Coronary artery (tissue), 2 donors: ENCODE measurements at places on chromosomes 12 and 14.

DNA sequence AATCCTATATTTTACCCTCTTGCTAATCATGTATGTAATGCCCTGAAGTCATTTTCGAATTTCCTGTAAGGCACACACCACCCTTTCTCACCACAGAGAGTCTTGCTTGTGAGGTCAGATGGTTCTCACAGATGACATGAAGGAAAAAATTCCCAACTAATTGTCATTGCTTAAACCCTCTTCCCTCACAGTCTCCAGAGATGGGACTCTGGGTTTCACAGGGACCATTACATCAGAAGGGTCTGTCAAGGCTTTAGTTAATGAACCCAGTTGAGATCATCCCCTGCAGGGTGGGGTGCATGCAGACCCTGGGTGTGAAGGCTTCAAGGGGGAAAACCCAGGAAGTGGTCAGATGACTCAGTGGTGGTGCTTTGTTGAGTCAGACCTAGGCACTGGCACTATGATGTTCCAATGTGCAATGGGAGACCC, 229.6 kb downstream of the BCAT1 start:
- DNase-seq: no peak

DNA sequence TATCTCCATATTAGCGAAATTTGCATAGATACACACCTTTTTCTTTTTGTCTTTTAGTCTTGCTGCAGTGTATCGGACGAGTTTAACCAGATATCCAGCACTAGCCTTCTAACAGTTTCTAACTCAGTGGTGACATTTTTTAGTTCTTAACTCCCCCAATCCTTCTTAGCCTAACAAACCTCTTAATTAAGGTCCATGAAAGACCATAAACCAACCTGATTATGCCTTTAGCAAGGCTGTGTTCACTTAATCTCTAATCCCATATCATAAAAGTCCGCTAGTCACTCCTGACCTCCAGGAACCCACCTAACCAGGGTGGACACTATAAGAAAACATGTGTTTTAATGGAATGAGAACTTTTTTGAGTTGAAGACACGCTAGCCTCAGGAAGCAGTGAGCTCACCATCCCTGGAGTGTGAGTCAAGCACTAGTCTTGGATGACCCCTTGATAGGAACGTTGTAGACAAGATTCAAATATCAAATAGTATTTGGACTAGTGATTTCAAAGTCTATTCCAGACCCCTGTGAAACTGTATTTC, 9.5 kb downstream of the CDKN1B start:
- DNase-seq: no peak

DNA sequence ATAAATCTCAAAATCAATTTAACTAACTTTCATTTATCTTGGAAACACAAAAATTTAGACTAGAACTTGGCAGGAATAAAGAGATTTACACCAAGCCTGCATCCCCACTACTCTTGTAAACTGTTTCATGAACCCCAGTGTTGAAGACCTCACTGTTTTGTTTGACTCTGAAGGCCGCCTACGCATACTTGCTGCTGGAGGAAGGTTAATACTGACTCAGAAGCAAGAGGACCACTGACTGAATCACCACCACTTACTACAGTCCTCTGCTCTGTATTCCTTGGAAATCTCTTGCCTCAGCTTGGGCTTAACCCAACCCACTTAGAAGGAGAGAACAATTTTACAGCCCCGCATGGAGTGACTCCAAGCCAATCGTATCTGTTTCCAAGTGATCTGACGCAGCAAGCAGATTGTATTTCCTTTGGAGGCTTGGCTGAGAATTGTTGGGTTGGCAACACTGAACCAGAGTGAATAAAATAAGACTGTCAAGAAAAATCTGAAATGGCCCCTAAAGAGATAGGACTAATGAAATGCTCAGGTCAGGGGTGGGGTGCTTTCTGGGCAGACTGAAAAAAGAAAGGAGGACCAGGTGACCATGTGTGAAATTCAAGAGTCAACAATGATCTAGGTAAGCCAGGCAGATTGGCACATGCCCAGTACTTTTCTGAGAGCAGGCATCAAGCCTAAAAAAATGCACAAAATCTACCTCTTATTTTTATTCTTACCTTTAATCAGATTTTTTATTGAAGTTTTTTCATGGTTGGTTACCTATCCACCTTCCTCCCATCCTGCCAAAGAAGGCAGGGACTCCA, 248.6 kb downstream of the ZFP36L1 start:
- DNase-seq: peak; percentile 88

- DNase-seq: no peak
These were observed 1.2 kb downstream of the PITPNM2 start for GRCh38 chr12:123149501-123150274.

- DNase-seq: no peak
These were observed 368.7 kb downstream of the NELL2 start for GRCh38 chr12:44507461-44507860.

- DNase-seq: no peak
These were observed 8.4 kb upstream of the CALM1 start for GRCh38 chr14:90388437-90388836.

- DNase-seq: no peak
These were observed 33.3 kb downstream of the HEATR5A start for GRCh38 chr14:31387091-31387490.

- no peak for DNase-seq
These were observed 771 bp upstream of the AVPR1A start for GRCh38 chr12:63151623-63152320.

DNA sequence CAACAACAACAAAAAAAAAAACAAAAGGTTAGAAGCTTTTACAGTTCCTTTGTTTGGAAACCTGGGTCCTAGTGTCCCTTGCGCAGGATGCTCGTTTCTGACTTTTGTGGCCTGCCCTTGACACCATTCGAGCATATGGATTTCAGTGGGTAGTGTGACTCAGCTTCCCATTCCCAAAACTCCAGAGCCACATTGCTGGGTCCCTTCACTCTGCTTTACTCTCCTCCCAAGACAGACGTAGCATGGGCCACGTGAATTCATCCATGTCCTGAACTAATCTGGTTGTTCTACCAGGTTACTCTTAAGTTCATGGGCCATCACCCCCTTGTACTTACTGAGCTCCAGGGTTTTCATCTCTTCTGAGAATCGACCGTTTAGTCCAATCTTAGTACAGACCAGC, 68.0 kb upstream of the MAX start:
- no peak for DNase-seq

- no peak for DNase-seq
These were observed 225.2 kb downstream of the FUT8 start for GRCh38 chr14:65637780-65638179.

DNA sequence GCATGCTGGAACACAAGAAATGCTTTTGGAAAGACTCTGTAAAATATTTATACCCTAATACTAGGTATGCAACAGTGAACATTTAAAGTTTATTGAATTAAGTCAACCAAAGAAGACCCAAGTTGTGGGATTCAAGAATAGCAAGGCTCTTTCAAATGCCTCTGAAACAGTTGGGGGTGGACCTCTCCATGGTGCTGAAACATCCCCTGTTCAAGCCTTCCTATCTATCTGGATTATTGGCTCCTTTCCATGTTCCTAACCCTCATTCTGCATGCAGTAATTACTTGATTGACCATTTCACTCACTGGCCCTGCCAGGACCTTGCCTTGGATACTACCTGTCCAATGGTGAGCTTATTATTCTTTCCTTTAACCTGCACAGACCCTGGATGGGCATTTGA, 349.7 kb downstream of the NRXN3 start:
- no peak for DNase-seq

GRCh38 chr14:49992901-49993339, 100.0 kb downstream of the ARF6 start:
- DNase-seq: no peak

DNA sequence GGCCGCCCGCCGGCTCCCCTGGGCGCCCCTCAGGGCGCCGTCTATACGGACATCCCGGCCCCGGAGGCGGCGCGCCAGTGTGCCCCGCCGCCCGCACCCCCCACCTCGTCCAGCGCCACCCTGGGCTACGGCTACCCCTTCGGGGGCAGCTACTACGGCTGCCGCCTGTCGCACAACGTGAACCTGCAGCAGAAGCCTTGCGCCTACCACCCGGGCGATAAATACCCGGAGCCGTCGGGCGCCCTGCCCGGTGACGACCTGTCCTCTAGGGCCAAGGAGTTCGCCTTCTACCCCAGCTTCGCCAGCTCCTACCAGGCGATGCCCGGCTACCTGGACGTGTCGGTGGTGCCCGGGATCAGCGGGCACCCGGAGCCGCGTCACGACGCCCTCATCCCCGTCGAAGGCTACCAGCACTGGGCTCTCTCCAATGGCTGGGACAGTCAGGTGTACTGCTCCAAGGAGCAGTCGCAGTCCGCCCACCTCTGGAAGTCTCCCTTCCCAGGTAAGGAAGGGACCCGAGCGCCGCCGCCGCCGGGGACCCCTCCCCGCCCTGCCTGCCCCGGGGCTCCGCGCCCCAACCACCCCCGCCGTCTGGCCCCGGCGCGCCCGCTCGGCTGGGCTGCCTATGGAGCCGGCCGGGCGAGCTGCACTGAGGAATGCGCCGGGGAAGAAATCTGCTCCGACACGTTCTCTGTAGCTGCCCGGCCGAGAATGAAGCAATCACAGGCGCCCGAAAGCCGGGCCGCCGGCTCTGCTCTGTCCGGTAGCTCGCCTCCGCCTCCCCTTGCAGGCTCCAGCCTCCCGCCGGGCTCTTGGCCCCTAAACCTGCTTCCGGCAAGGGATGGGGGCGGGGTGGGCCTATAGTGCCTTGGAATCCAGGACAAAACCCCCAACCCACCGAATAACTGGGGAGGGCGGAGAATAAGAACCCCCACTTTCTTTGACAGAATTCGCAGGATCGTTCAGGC, 794 bp downstream of the HOXC13 start:
- DNase-seq: no peak

DNA sequence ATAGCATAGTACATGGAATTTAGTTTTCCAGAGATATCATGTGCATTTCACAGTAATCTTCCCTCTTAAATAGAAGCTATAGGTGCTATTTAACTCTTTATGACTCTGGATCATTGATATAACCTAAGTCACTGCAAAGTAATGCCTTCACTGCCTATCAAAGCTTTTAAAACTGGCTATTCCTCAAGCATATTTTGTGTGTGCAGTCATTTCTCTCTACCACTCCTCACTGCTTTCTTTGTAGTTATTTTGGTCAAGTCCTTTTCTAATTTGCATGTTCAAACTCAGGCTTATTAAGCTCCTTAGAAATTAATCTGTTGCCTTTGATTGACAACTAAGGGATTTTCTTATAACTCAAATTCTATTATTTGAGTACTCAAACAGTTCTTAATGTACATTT, 79.4 kb upstream of the PLEKHG7 start:
- DNase-seq: no peak

- no peak for DNase-seq
These were observed 11.9 kb downstream of the CDC42BPB start for GRCh38 chr14:103045371-103045869.

GRCh38 chr14:72196237-72197015, 264.2 kb downstream of the RGS6 start:
- DNase-seq: no peak

GRCh38 chr12:120209851-120210250, 8.9 kb upstream of the RPLP0 start:
- no peak for DNase-seq

DNA sequence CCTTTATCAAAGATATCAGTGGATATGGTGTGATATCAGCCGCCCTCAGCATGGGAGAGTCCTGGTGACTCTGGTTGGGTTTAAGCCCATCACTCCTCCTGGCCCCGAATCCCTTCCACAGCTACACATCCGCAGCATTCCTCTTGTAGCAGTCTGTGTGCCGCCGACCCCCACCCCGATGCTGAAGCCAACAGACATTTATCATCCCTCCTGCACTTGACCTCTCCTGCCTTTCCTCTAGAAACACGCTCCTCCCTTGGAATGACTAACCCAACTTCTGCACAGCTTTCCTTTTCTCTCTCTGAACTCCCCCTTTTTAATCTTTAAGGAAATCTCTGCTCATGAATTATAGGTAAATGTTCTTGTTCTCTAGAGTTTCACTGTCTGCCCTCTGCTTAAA, 250.9 kb upstream of the FOXN3 start:
- no peak for DNase-seq

GRCh38 chr12:29241821-29242591, 92.9 kb downstream of the FAR2 start:
- no peak for DNase-seq

- DNase-seq: no peak
These were observed 10.9 kb downstream of the HDAC7 start for GRCh38 chr12:47808574-47809365.

- no peak for DNase-seq
These were observed 69.9 kb downstream of the RBM19 start for GRCh38 chr12:113896194-113896593.

GRCh38 chr12:26801486-26801885, 31.5 kb downstream of the ITPR2 start:
- no peak for DNase-seq

GRCh38 chr12:77116277-77116676, 50.9 kb upstream of the E2F7 start:
- no peak for DNase-seq

DNA sequence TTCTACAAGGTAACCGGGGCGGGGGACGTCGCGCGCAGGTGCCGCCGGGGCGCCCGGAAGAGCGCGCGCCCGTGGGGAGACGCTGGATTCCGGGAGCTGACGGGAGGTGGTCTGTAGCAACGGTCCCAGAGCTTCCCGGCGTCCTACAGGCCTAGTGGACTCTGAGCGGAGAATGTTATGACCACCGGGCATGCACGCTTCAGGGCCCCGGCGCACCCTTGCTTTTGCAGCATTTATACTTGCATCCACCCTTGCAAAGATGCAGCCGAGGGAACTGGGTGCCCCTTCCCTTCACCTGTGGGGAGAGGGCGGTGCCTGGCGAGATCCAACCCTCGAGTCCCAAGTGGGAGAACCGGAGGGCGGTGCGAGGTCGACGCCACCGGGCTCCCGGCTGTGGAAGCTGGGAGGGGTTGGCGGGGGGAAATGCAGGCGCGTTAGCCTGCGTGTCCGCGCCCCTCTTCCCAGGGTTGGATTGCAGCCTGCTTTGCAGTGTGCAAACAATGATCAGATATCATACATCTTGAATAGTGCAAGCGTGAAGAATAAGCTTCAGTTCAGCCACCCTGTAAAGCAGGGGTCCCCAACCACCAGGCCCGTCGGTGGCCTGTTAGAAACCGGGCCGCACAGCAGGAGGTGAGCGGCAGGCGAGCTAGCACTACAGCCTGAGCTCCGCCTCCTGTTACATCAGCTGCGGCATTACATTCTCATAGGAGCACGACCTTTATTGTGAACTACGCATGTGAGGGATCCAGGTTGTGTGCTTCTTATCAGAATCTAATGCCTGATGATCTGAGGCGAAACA, 576 bp downstream of the ERP29 start:
- DNase-seq: no peak

DNA sequence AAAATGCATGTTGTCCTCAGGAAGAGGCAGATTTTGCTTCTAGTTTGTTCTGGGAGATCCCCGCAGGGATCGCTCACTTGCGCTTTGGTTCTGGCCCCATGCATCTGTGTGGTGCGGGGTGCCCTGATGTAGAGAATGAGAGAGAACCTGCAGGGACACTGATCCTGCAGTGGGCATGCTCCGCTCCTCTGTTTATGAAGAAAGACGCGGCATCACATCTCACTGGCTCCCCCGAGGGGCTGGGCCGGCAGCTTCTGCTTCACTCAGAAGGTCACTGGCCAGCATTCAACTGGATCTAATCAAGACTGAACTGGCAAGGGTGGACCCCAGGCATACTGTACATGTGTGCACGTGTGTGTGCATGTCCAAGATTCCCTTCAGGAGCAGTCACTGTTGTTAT, 164.2 kb downstream of the CALM1 start:
- no peak for DNase-seq
